H4 (cell line): ENCODE measurements at places on chromosomes 2 and 18. TPM values are rescaled to one million over a fixed set of nuclear protein-coding genes. Genes with fewer than 3 reads are reported as not detected.
A peak's percentile ranks its signal among the peaks of the same experiment; 100 is the strongest.

- DNase-seq = no peak
These were observed 72.5 kb downstream of the DOCK10 start for GRCh38 chr2:224969633-224970260.

GRCh38 chr2:202808754-202809153 is 62.8 kb downstream of the ICA1L start:
- no peak for DNase-seq

DNA sequence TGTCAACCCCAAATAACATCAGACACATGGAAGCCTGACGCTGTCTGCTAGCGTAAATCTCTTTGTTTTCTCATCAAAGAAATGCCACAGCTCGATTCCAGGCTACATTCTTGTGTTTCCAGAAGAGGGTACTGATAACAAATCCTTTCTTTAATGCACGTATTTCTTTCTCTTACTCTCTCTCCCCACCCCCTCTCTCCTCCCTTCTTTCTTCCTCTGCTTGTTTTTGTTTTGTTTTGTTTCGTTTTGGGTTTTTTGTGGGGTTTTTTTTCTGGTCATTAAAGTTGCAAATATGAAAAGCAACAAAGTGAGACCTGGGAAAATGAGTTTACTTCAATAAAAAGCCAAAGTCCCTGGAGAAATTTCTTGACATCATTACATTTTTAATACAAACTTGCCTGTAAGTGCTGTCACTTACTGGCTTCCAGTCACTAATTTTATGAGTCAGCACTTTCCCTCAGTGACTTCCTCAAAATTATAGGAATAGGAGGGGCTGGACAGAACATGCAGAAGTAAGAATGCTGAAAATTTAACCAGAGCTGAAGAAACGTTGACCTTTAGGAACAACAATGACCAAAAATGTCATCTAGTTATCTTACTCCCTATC is 106.7 kb upstream of the NABP1 start:
- DNase-seq = peak; percentile 82

DNA sequence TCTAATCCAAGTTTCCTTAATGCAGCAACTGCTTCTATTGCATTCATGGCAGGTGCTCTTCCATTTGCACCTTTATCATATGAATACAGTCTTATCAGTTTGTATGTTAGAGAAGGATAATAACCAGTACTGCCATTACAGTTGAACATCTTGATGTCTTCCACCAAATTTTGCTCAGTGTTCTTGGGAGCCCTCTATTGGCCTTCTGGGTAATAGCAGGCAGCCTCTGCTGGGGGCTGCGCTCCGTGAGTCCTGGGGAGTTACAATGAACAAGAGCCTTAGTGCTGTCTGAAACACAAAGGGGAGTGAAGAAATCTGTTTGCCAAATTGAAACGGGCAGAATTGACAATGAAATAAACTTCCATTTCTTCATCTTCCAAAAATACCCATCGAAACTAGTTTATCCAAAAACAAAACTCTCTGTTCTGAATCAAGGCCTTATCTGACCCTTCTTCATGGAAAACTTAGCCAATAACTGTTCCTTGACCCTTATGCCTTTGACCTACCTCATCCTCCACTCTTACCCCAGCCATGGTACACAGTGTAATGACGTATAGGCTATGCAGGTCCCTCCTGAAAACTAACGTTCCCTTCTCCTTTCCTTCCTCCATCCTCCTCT is 79.9 kb downstream of the ALK start:
- no peak for DNase-seq

GRCh38 chr2:181789827-181790448 is 101.6 kb upstream of the ITPRID2 start:
- DNase-seq = no peak

The TEKT4 gene
- not detected in 2 replicates for total RNA-seq
